ENCODE measurements at places on chromosomes 11 and 22.

GRCh38 chr11:86143087-86144030 lies 74.5 kb upstream of the PICALM start:
- no peak for DNase-seq

- DNase-seq: no peak
These were observed 12.4 kb downstream of the MYH9 start for GRCh38 chr22:36375071-36375980.

- no peak for DNase-seq
These were observed 1623.3 kb upstream of the RAG2 start for GRCh38 chr11:38221295-38221694.

GRCh38 chr11:86898689-86899088 lies 56.5 kb downstream of the FZD4 start:
- DNase-seq: no peak

DNA sequence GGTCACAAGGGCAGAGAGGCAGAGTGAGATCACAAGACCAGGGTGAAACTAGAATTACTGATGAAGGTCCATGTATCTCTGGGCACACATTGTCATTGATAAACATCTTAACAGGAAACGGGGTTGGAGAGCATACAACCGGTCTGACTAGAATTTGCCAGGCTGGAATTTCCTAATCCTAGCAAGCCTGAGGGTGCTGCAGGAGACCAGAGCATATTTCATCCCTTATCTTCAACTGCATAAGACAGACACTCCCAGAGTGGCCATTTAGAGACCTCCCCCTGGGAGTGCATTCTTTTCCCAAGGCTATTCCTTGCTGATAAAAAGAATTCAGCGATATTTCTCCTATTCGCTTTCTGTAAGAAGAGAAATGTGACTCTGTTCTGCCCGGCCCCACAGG lies 84.6 kb upstream of the IZUMO1R start:
- no peak for DNase-seq

- DNase-seq: no peak
These were observed 793.5 kb upstream of the CNTN5 start for GRCh38 chr11:98227278-98227677.

DNA sequence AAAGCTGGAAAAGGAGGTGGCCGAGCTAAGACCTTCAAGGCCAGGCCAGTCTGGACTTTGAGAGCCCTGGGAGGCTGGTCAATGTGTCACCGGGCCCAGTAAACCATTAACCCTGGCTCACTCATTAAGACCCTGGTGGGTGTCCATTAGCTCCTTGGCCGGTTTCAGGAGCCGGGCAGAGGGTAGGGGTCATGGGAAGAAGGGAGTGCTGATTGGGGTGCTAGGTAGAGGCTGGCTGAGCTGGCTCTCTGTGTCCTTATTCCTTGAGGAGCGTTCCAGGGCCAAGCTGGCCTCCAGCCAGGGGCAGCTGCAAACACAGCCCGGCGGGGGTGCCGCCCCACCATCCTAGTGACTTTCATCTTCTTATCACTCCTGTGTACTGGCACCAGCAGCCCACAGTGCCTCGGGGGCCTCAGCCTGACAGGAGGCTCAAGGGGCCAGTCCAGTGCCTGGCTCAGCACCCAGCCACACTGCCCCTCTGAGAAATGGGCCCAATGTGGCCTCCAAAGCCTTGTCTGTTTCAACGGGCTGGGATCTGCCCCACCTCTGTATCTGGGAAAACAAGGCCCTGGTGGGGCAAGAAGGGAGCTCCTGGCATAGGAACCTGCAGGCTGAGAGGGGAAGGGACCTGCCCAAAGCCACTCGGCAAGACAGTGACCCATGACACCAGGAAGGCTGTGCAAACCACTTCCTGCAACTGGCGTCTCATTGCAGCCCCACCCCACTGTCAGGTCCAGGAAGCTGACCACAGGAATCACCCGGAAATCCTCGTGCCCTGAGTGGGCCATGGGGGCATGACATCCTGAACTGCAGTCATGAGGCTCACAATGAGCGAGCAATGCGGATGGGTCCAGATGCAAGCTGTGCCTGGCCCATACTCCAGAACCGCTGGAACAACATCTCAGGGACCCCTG lies 15.1 kb upstream of the RGL4 start:
- no peak for DNase-seq

DNA sequence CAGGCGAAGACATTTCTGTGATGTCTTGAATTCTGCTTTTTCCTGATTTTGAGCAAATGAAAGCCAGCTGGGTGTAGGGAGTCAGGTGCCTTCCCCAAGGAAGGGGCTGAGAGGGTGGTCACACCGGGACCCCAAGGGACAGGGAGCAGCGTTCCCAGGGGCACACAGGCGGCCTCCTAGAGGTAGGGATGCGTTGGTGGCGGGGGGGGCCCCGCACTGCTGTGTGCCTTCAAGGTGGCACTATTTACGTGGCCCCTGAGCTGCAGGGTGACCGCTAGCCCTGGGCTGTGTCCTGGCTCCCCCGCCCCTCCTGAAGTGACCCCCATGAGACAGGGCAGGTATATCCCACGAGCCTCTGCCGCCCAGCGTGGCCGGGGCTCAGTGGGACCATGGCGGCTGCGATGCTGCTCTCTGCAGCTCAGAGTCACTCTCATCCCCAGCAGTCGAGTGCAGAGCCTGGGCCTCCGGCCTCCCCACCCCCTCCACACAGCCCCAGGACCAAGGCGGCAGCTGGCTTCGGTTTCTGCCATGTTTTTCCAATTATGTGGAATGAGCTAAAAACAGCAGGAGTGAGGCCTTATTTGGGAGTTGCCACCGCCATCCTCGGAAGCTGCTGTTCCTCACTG lies 60.9 kb downstream of the LRP5 start:
- DNase-seq: no peak

DNA sequence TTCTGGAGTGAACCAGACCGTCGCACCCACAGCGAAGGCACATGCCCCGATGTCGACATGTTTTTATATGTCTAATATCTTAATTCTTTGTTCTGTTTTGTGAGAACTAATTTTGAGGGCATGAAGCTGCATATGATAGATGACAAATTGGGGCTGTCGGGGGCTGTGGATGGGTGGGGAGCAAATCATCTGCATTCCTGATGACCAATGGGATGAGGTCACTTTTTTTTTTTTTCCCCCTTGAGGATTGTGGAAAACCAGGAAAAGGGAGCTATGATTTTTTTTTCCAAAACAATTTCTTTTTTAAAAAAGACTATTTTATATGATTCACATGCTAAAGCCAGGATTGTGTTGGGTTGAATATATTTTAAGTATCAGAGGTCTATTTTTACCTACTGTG lies 49.2 kb upstream of the OR4B1 start:
- no peak for DNase-seq

DNA sequence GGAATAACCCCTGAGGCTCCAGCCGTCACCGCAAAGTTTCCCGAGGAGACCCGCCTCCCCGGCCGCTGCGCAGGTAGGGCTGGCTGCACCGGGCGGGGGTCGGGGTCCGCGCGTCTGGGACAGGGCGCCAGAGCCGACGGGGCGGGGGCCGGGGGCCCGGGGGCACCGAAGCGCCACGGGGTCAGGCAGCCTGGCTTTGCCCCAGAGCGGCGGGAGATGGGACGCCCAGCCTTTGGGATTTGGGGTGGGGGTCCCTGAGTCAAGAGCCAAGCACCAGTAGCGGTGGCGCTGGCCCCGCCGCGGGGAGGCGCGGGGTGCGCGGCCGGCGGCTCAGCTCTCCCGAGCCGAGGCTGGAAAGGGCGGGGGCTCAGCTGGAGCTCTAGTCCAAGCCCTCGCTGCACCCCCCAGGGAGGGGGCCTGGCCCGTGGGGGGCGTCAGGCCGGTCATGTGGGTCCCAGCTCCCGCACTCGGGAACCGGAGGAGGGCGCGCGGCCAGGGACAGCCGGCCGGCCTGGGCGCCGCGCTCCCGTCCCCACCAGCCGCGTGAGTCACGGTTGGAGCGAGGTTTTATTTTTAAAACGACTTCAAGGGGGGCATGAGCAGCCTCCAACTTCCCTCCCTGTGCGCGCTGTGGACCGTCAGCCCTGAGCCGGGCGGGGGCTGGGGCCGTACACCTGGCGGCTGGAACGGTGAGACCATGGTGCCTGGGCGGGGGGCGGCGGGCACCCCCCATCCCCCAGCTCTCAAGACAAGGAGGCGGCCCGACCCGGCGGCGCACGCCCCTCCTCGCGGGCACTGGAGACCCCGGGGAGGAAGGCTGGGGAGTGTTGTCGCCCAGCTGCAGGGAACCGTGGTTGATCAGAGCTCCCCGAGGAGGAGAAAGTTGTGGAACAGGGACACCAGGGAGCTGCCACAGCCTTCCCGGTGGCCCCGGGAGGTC lies 626 bp downstream of the FLRT1 start:
- no peak for DNase-seq

DNA sequence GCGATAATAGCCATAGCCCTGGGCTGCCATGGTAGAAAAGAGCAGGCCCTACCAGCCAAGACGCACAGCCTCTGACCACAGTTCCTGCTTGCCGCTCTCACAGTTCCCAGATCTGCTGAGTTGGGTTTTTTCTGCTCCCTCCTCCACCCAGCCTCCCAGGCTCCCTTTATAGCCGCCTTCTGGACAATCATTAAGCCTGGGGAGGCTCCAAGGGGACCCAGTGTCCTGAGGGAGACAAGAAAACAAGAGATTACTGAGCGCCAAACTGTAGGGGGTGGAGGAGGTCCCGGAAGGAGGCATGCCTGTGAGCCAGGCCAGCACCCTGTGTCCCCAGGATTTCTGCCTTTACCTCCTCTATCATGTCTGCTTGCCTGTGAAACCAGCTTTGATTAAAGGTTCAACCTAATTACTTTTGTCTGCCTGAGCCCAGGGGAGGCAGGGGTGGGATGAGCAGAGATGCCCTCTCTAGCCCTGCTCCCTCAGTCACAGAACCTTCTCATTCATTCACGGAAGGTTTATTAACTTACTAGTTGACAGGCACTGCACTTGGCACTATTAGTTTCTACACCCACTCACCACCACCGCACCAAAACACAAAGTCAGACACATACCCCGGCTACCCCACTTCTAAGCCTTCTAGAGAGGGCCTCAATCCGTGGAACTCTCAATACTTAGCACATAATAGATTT lies 1.2 kb downstream of the SLC37A4 start:
- DNase-seq: no peak

DNA sequence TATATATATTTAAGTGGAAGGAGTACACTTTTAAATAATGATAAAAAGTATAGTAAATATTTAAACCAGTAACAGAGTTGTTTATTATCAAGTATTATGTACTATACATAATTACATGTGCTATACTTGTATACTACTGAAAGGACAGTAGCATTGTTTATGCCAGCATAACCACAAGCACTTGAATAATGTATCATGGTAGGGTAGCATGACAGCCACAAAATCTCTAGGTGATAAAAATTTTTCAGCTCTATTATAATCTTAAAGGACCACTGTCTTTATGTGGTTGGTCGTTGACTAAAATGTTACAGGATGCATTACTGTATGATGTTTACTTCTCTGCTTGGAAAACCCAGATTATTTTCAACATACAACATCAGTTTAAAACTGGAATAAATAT lies 349.2 kb downstream of the CASP12 start:
- no peak for DNase-seq

DNA sequence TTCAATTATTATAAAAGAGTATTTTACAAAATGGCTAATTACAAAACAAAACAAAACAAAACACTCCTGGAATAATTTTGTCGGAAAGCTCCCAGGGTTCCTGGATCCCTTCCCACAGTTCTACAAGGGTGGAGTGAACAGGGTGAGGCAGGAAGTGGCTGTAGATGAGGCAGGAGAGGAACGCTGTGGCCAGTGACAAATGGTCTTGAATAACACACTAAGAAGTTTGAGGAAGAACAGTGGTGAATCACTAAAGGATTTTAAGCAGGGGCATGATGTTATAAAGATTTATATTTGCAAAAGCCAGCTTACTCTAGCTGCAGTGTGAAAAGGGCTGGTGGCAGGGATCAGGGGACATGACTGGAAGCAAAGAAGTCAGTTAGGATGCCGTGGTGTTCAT lies 33.8 kb upstream of the APOA1 start:
- DNase-seq: no peak

- no peak for DNase-seq
These were observed 1.0 kb upstream of the TMEM86A start for GRCh38 chr11:18697576-18697975.

DNA sequence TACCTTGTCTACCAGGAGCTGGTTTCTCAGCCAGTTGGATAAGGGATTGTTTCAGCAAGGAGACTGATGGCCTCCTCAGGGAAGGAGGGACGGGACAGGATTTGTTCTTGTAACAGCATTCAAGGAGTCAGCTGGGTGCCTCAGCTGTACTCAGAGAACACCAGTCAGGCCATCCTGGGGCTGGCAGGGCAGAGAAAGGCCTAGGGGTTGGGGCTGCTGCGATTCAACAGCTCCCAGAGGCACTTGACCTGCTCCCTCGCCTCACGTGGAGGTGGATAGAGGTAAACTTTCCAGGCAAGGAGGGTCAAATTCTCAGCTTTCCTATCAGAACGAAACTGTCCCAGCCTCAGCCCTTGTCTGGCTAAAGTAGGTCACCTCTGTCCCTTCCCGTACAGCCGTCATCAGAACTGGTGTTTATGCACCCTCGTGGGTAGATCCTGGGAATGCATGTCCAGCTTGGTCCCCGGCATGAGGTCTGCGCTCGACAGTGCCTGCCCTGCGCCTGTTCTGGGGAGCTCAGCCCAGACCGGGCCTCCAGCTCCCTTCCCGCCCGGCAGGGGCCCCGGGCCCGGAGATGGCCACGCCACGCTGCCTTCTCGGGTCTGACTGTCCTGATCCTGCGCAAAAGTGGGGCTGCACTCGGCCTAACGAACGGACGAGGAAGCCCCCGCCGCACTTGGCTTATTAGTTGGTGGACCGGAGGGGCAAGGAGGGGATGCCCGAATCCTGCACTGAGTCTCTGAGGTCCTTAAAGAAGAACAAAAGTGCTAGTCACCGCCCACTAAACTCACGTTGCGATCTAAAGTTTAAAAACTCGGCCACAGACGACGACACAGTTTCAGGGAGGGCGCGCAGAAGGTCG lies 762 bp upstream of the CCDC134 start:
- no peak for DNase-seq

DNA sequence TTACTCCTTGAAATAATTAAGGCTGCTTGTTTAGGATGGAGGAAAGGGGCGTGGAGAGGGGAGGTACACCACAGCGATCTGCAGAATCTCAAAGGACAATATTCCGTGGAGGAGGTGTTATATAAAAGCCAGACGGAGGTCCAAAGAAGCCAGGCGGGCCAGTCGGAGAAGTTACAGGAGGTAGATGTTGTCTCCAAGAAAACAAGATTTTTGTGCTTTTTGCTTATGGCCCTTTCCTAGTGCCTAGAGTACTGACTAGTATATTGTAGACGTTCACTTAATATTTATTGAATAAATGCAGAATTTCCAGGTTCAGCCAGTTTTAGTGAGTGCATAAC lies 761 bp downstream of the ZDHHC13 start:
- DNase-seq: no peak

DNA sequence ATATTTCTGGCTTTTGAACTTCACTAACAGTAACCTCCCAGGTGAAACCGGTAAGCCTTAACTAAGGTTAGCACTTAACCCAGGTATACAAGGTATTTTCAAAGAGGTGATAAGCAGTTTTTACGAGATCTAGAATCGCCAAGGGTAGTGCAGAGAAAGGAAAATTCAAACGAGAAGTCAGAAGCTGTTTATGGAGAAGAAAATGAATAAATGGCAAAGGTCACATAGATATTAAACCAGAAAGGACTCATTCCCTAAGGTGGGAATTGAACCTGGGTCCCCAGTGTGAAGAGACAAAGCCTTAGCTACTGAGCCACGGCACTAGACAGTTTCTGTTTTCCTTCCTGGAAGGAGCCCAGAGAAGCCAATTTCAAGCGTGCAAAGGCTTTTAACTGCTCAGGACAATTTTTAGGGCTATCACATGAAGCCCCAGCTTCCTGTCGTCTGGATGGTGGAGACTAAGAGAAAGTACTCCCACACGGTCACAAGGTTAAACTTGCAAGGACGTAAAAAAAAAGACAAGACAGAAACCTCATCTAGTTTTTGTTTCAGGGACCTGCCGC lies 5.7 kb upstream of the C1QTNF6 start:
- no peak for DNase-seq

- DNase-seq: peak; percentile 40
These were observed 7.2 kb downstream of the AHNAK start for GRCh38 chr11:62539238-62539925.
